ENCODE measurements at places on chromosomes 12 and 14.

DNA sequence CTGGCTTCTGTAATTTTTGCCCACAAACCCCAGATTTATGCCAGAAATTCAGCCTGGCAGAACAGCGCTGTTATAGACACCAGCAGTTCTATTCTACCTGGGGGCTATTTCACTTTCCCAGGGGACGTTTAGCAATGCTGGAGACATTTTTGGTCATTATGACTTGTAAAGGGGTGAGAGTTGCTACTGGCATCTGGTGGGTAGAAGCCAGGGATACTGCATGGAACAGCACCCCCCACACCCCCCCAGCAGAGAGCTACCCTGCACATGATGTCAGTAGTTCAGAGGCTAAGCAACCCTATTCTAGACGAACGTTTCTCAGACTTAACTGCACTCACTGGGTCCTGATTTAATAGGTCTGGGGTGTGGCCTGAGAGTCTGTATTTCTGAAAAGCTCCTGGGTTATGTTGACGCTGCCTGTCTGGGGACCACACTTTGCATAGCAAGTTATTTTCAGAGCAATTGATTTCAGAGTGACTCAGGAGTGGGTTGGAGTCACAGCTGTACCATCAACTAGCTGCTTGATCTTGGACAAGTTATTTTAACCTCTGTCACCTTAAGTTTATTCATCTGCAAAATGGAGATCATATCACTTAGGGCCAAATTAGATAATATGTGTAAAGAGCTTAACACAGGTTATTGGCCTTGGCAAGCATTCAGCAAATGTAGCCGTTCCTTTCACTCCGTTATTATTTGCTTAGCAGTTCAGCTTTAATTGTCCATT is 48.5 kb downstream of the CHST11 start:
- no peak for DNase-seq

- DNase-seq: no peak
Observed at GRCh38 chr12:114141921-114142564, 175.9 kb upstream of the RBM19 start.

GRCh38 chr12:123961585-123962345 is 10.9 kb downstream of the CCDC92 start:
- no peak for DNase-seq

GRCh38 chr12:33012226-33012625 is 115.6 kb upstream of the PKP2 start:
- no peak for DNase-seq

DNA sequence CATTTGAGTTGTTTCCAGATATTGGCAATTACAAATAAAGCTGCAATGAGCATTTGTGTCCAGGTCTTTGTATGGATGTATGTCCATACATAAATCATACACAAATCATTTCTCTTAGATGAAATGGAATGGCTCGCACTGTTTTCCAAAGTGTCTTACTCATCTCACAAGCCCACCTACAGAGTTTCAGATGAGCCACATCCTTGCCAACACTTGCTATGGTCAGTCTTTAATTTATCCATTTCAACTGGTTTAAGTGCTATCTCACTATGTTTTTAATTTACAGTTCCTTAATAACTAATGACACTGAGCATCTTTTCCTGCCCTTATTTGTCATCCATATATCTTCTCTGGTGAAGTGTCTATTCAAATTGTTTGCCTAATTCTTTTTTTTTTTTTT is 132.9 kb upstream of the DIO3 start:
- no peak for DNase-seq

DNA sequence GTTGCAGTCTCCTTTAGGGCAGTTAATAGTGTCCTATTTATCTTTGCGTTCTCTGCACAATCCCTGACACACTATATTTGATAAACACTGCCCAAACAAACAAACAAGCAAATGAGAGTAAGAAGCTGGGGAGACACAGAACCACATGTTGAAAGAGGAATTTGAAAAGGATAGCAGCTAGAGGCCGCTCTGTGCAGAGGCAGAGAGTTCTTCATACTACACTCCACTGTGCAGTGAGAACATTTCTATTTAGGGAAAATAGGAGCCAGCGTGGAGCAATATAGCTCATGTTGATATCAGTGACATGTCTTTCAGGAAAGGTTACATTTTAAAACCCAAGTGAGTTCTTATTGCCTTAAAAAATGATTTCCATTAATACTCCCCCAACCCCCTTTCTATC is 140.3 kb upstream of the SEL1L start:
- DNase-seq: no peak

- DNase-seq: no peak
Observed at GRCh38 chr14:102087762-102088011, 843 bp upstream of the HSP90AA1 start.

- no peak for DNase-seq
Observed at GRCh38 chr14:23153851-23154796, 29.3 kb downstream of the SLC7A8 start.

All from activated T-cell treated with anti-CD3 and anti-CD28 coated beads for 48 hours (primary cell).